Osteoblast (primary cell): ENCODE measurements at places on chromosomes 12 and 14. TPM values are rescaled to one million over a fixed set of nuclear protein-coding genes. Genes with fewer than 3 reads are reported as not detected.

- peak; percentile 66 for DNase-seq
These were observed 185.3 kb upstream of the BCL2L14 start for GRCh38 chr12:11885261-11886038.

- no peak for DNase-seq
These were observed 817 bp upstream of the MDM1 start for GRCh38 chr12:68332728-68333630.

DNA sequence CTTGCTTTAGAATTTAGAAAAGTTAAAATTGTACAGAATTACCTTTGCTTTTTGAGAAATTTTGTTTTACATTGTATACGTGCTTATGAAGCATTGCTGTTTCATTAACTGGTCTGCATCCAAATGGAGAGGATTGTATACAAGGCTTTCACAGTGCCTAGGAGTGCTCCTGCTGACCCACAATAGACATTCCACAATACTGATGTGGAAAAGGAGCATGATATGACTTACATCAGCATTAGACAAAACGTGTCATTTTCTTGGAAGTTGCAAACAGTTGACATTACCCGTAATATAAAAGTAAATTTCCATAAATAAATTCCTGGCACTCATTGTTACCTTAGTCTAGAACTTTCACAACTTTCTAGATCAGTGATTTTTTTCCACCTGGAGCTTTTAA lies 1.9 kb downstream of the PRKD1 start:
- no peak for DNase-seq

- no peak for DNase-seq
These were observed 252.2 kb downstream of the BTG1 start for GRCh38 chr12:91893476-91893875.

DNA sequence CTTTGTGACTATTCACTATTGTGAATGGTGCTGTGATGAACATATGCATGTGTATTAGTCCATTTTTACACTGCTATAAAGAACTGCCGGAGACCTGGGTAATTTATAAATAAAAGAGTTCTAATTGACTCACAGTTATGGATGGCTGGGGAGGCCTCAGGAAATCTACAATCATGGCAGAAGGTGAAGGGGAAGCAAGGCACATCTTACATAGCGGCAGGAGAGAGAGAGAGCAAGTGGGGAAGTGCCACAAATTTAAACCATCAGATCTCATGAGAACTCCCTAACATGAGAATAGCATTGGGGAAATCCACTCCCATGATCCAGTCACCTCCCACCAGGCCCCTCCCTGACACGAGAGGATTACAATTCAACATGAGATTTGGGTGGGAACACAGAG lies 90.8 kb downstream of the ATP23 start:
- no peak for DNase-seq

Gene AHSA1
- total RNA-seq = 60.4 and 67.0 TPM in 2 replicates

Gene TFCP2
- 7.6 and 8.3 TPM in 2 replicates for total RNA-seq

Gene PTCSC3
- total RNA-seq = not detected in 2 replicates

DNA sequence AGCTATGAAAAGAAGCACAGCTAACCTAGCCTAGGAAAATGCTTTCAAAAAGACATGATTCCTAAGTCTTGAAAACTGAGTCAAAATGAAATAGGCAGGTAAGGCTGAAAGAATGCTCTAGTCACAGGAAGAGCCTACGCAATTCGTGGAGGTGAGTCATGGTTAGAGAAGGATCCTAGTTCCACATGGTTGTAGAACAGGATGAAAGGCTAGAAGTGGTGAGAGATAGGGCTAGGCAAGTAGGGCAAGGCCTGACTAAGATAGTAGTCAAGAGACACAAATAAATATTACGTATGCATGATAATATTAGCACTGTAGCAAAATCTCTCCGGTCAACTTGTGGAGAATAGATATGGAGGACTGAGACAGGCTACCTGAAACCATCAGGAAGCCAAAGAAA lies 47.2 kb downstream of the PLCZ1 start:
- peak; percentile 56 for DNase-seq

Gene ADCY4
- 17.7 and 18.8 TPM in 2 replicates for total RNA-seq

- no peak for DNase-seq
These were observed 9.9 kb downstream of the TUNAR start for GRCh38 chr14:95886366-95887056.

GRCh38 chr14:69073915-69074314 lies 79.0 kb downstream of the DCAF5 start:
- DNase-seq = no peak

- DNase-seq = no peak
These were observed 192.6 kb upstream of the CCDC196 start for GRCh38 chr14:66293533-66294105.

- DNase-seq = no peak
These were observed 302.7 kb downstream of the CCER1 start for GRCh38 chr12:90652280-90652679.

Gene TAPBPL
- total RNA-seq = 11.8 and 13.8 TPM in 2 replicates

- DNase-seq = no peak
These were observed at the start of gene ASCL4 for GRCh38 chr12:107774349-107775029. Gene ASCL4 (plus strand): TSS chr12:107774704. CDS start chr12:107775219, 515 bp downstream.

GRCh38 chr14:104788161-104788818 lies 7.3 kb downstream of the AKT1 start:
- DNase-seq = peak; percentile 82

DNA sequence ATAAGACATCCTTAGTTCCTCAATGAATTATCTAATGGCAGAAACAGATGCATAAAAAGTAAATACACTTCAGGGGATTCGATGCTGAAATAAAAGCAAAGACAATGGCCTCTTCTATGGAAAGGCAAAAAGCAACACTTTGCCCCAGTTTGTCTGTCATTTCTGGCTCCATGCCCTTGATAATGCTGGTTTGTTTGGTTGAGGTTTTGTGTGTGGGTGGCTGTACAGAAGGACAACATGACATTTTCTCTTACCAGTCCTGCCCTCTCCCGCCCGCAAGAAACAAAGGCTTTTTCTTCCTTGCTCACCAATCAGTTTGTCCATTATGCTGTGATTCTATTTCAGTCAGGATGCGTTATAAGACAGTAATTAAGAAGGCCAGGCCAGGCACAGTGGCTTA lies 18.1 kb upstream of the WDR89 start:
- no peak for DNase-seq

DNA sequence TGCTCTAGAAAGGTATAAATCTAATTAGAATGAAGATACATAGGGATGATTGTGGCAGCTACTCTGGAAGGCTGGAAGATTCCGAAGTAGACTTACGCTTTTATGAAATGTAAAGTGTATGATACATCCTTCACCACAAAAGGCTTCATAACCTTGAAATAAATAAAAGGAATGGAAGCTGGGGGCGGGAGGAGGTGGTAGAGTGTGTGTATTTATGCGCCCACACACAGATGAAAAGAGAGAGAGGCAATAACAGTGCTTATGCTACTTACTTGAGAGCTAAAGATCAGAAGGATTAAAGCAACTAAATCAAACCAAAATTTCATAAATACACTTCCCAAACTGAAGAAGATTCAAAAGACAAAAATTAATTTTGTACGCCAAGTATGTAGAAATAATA lies 30.4 kb downstream of the CBX5 start:
- no peak for DNase-seq

GRCh38 chr14:94127330-94127729 lies 2.1 kb downstream of the IFI27L2 start:
- DNase-seq = no peak

Gene FOXG1
- total RNA-seq = under 0.01 TPM in 1 of 2 replicates, not detected in the other

GRCh38 chr12:32559434-32559833 lies 119.7 kb upstream of the DNM1L start:
- no peak for DNase-seq

DNA sequence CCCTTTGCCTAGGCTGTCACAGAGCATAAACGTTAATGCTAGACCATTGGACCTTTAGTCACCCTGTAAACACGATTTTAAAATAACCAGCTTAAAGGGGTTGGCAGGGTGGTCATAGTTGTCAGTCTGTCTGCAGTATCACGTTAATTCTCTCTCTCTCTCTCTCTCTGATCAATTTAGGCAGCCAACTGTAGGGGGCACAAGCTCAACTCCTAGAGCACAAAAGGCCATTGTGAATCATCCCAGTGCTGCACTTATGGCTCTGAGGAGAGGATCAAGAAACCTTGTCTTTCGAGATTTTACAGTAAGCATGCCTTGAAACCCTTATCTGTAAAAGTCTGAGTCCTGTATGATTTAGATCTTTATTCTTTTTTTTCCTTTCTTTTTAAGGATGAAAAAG lies 97.1 kb downstream of the SCAF11 start:
- peak; percentile 43 for DNase-seq

- no peak for DNase-seq
These were observed 226.7 kb downstream of the GXYLT1 start for GRCh38 chr12:41917938-41918341.
